H7 (cell line): ENCODE measurements at places on chromosomes 11 and 22.

DNA sequence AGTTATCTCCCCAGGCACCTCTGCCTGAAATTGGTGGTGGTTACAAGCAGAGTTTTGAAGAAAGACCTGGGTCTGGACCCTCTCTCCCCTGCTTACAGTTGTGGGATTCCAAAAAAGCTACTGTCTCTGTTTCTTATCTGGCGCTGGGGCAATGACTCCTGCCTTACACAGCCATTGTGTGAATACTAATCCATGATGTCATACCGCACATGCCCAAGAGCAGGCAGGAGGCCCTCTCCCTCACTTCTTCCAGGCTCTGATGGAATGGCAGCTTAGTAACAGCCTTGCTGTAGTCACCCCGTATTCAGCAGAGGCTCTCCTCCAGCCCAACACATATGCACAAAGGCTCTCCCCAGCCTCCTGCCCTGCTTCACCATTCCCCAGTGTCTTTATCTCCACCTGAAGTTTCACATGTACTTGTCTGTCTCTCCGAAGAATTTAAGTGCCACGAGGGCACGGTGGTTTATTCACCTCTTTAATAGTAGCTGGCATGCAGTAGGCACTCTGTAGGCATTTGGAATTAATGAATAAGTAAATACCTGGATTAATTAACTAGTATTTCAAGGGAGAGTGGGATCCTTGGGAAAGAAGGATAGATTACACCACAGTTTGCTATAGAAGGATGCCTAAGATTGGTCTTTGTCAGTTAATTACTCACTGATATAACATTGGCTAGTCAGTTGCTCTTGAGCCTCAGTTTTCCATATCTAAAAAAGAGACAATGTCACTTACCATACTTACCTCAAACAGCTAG lies 165.6 kb downstream of the ETS1 start:
- no peak for DNase-seq

GRCh38 chr11:64790205-64791095 lies 12.1 kb upstream of the SF1 start:
- DNase-seq = peak; percentile 32

GRCh38 chr11:2992234-2992996 lies at the start of gene NAP1L4:
TSS of gene NAP1L4 (minus strand) at chr11:2992329. CDS start at chr11:2979220, 13,109 bp downstream.
- peak; percentile 100 for DNase-seq

- no peak for DNase-seq
These were observed 207.2 kb upstream of the CTSC start for GRCh38 chr11:88544656-88545280.

GRCh38 chr11:72418834-72419560 lies 15.3 kb downstream of the CLPB start:
- DNase-seq = no peak

DNA sequence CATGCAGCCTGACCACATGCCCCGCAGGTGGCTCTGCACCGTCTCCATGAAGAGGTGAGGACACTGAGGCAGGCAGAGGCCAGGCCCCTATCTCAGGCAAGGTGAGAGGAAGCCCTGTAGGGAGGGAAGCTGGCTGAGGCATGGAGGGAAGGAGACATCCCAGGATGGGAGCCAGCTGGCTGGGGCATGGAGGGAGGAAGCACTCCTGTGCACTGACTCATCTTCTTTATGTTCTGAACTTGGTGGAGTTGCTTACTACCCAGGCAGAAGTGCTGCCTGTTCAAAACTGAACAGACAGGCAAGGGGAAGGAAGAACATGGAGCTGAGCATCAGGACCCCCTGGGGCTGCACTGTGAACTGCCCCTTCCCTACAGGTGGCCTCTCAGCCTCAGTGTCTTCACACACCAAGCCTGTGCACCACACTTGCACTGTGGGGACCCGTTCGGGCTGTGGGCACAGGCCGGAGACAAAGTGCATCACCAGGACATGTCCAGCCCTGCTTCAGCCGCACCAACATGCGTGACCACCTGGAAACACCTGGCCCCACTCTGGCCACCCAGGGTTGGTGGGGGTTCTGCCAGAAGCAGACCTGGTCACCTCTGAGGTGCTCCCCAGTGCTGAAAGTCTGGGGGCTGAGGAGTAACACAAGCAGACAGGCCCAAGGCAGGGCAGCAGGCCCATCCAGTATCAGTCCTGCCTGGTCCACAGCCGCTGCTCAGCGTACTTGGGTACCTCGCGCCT lies 55.5 kb downstream of the DGCR2 start:
- DNase-seq = no peak

DNA sequence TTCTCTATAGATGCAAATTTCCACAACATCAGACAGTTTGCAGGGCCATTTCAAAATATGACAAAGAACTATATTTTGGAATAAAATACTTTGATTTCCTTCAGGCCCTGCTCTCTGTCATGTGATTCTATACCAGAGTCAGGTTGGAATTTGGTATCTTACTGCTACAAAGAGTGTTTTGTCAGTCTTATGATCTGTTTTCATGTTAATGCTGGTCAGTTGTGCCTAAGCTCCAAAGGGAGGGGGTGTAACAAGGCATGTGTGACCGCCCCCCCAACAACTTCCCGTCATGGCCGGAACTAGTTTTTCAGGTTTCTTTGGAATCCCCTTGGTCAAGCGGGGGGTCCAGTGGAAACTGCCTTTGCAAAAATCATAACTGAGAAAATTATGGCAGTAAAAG lies 15.1 kb downstream of the C11orf96 start:
- no peak for DNase-seq

GRCh38 chr11:121551463-121551862 lies 98.7 kb upstream of the SORL1-AS1 start:
- DNase-seq = no peak

GRCh38 chr11:132228746-132229325 lies 858.4 kb downstream of the NTM start:
- DNase-seq = peak; percentile 28

GRCh38 chr11:133832991-133833897 lies 12.1 kb downstream of the SPATA19 start:
- peak; percentile 75 for DNase-seq

DNA sequence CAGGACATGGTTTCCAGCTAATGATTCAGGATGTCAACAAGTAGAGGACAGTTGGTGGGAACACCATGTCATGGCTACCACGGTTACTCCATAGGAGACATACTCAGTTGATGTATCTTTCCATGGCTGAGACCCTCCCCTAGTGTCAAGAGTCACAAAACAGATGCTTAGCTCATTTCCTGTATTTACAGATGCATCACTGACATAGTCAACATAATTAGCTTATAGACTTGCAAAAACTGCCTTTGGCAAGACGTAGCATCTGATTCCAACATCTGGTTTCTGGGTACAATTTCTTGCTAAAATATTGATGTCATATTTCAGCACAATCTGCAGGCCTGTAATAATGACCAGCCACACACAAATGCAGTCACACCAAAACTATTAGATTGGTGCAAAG lies 550.3 kb downstream of the FAM181B start:
- no peak for DNase-seq

DNA sequence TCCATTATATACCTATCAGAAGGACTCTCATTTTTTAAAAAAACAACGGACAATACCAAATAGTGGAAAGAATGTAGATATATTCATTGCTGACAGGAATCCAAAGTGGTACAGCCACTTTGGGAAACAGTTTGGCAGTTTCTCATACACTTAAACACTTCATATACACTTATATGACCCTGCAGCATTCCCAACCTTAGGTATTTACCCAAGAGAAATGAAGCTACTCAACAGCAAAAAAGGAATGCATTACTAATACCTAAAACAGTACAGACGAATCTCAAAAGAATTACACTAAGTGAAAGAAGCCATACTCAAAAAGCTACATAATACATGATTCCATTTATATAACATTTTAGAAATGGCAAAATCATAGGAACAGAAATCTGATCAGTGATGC lies 51.5 kb downstream of the RBFOX2 start:
- DNase-seq = no peak

- no peak for DNase-seq
These were observed 153.4 kb downstream of the CACNA1I start for GRCh38 chr22:39723899-39724351.

DNA sequence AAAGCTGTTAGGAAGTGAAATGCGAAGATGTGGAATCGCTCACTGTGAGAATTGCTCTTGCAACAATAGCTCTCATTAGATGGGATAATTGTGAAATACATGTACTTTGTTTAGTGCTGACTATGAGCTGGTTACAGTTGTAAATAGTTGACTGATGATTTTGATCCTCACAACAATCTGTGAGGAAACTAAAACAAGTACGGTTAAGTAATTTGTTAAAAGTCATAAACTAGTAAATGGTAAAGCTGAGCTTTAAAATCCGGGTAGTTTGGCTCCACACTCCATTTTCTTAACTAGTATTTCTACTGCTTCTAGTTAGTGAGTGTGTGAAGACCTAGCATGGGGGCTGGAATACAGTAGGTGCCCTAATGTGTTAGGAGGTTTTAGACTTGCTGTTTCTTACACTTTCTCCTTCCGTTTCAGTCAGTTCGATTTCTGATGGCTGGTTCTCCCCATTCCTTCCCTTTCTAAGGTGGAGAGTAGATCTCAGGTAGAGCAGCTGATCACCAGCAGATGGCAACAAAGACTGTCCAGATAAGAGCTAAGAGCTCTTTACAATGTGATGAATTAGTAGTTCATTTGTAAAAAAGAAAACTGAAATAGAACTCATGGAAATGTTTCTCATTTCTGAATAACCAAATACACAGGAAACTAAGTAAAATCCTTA lies 16.3 kb upstream of the CYP2R1 start:
- DNase-seq = peak; percentile 47
